ENCODE measurements at places on chromosomes 2 and 18.

GRCh38 chr18:8949206-8949605, 153.3 kb upstream of the NDUFV2 start:
- no peak for DNase-seq

DNA sequence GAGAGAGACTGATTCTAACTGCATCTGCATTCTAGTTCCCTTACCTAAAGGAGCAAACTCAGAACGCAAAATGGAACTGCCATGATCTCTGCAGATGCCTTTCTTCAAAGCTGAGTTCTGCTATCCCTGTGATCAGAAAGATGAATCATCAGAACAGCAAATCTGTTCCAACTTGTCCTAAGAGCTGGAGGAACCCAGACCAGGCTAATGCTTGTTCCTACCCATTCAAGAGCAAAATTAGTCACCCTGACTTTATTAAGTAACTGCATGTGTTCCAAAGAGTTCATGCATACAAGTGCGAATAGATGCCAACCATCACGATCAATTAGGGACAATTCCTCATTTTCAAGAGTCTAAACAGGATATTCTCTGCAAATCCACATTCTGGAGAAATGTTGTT, 46.5 kb downstream of the MBP start:
- DNase-seq = peak; percentile 79

DNA sequence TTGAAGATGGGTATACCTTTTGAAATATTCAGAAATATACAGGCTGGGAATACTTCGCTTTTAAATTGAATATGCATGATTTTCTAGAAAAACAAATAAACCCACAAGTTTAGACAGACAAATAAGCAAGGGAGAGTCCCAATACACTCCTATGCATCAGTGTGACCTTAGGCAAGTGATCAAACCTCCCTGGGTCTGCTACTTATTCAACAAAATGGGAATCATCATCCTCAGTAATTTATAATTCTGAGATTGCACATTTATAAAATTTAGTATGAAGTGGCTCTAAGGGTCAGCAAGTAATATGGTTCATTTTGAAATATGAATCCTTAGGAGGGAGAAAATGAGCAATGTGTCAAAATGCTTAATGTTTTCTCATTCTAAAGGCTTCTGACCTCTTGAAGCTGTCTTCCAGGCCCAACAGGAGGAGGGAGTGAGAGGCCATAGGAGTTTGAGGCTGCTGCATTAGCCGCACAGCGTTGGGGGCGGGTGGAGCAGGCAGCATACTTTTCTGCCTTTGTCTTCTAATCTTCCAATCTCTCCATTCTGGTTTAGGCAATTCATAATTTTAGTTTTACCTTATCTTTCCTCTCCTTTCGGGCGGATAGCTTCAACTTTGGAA, 155.1 kb downstream of the TRIB2 start:
- no peak for DNase-seq

DNA sequence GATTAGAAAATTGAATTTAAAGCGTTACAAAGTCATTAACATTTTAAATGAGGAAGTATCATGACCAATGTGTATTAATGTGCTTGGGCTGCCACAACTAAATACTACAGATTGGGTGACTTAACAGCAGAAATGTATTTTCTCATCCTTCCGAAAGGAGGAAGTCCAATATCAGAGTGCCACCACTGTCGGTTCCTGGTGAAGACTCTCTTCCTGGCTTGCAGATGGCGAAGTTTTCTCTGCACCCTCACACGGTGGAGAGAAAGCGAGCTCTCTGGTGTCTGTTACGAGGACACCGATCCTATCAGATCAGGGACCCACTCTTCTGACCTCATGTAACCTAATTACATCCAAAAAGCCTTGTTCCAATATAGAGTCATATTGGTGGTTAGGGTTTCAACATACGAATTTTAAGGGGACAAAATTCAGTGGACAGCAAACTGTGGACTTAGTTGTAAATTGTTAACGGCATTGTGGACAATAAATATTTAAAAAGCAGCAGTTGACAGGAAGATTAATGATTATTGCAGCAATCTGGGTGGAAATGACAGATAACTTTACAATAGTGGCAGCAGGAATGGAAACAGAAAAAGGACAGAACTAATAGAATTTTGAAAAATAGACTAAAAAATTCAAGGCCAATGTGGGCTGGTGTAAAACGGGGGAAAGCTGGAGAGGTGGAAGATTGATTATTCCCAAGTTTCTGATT, 35.1 kb upstream of the CYRIA start:
- no peak for DNase-seq

GRCh38 chr18:68703326-68703725, 11.6 kb downstream of the TMX3 start:
- DNase-seq = peak; percentile 16

DNA sequence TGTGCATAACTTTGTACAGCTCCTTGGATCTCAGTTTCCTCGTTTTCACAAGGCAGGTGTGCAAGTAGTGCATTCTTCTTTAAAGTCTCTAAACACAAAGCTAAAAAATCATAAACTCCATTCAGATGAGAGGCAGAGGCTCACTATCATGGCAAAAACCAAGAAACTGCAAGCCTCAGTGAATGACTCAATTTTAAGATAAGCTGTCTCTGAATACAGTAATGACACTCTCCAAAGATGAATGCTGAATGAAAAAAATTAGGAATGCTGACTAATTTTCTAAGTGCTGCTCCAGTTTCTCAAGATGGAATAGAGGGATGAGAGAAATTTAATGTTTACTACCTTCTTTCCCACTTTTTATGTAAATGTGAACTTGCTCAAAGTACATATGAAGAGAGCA, 17.2 kb downstream of the B4GALT6 start:
- DNase-seq = peak; percentile 76

- DNase-seq = peak; percentile 99
Measured at GRCh38 chr2:96531872-96532505, 4.6 kb upstream of the ARID5A start.

- peak; percentile 46 for DNase-seq
Measured at GRCh38 chr2:239361311-239361642, 39.5 kb downstream of the HDAC4 start.

DNA sequence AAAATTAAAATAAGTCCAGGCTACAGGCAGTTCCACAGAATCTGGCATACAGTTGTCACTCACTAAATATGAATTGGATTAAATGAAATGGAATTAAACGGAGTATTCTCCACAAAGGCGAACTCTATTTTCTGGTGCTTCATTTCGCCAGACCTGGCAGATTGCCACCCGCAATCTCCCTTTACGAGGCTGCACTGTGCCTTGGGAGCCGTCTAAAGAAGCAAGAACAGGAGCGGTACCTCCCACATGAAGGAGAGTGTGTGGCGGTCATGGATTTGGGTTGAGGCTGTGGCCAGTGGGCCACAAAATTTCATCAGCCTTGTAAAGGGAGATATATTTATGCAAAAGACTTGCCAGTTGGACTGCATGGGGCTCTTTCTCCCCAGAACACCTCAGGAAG, 151.0 kb downstream of the OSR1 start:
- no peak for DNase-seq

DNA sequence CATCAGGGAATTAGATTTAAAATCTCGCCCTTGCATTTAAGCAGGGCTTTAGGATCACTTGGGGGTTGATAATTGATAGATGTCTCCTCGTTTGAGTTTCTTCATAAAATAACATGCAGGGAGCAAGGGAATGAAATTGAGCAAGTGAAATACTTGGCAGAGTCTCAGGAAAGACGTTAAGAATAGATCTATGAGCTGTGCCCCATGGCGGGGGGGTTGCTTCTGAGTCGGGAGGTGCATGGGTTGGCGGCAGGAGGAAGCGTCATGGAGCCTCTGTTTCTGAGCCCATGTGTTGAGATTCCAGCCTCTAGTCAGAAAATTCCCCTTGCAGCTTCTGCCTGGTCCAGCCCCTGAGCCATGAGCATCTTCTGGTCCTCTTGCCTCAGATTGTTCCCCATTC, 82.0 kb downstream of the APOB start:
- peak; percentile 22 for DNase-seq

DNA sequence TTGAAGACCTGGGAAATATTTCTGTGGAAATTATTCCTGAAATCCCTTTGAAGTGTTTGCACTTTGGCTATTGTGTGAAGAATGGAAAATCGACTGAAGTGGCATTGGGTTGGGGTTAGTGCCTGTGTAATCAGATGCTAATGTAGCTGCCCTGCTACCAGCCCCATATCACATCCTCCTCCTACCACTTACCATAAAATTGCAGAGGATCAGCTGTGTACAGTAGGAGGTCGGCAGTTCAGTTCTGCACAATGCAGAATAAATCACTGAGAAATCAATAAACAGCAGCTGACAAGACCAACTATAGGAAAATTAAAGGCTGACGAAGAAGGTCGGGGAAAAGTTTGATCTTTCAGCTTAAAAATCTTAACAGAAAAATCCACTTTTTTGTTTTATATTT, 440.9 kb downstream of the PTPRM start:
- no peak for DNase-seq

- no peak for DNase-seq
Measured at GRCh38 chr2:236795169-236795860, 225.7 kb downstream of the ACKR3 start.

GRCh38 chr2:99600981-99601651, 111.3 kb upstream of the REV1 start:
- DNase-seq = peak; percentile 5

- no peak for DNase-seq
Measured at GRCh38 chr18:44740000-44740399, 59.3 kb downstream of the SETBP1 start.

GRCh38 chr18:41767960-41768359, 187.1 kb upstream of the PIK3C3 start:
- DNase-seq = peak; percentile 68

- DNase-seq = no peak
Measured at GRCh38 chr2:55054106-55054875, 4.0 kb upstream of the RTN4 start.

- no peak for DNase-seq
Measured at GRCh38 chr2:8525236-8525581, 156.6 kb upstream of the ID2 start.

- DNase-seq = peak; percentile 80
Measured at GRCh38 chr2:182642328-182642727, 73.7 kb upstream of the DNAJC10 start.

GRCh38 chr18:61833978-61834377, 58.8 kb downstream of the RNF152 start:
- no peak for DNase-seq

GRCh38 chr2:62382757-62383156, 123.2 kb downstream of the TMEM17 start:
- DNase-seq = peak; percentile 78

DNA sequence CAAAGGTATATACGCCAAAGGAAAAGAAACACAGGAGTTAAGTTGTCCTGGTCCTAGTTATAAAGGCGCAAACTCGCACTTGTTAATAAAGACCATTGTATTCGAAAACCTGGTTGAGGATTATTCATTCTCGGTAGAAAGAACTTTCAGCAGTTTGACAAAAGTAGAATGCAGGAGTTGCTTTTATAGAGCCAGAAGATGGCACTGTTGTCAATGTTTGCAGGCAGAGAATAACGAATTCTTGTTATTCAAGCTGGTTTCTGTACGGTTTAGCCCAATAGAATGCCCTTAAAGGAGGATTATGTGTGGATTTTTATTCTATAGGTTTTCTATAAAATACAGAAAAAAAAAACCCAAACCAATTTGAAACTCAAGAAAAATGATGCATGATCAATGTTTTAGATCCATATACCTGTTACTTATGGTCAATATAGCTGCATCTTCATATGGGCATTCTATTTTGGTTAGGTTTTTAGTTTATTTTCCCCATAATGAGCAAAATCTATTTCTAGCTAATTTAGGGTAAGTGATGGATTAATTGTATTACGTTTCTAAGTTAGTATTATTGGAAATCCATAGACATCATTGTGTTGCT, 510.3 kb downstream of the PLCL1 start:
- DNase-seq = peak; percentile 54

- DNase-seq = no peak
Measured at GRCh38 chr2:10208736-10209135, 86.2 kb downstream of the RRM2 start.

GRCh38 chr18:23077493-23078256, 57.6 kb upstream of the CABLES1 start:
- DNase-seq = no peak

GRCh38 chr2:113854970-113855740, 34.7 kb upstream of the ACTR3 start:
- no peak for DNase-seq

- no peak for DNase-seq
Measured at GRCh38 chr2:100143286-100143685, 896 bp upstream of the AFF3 start.

DNA sequence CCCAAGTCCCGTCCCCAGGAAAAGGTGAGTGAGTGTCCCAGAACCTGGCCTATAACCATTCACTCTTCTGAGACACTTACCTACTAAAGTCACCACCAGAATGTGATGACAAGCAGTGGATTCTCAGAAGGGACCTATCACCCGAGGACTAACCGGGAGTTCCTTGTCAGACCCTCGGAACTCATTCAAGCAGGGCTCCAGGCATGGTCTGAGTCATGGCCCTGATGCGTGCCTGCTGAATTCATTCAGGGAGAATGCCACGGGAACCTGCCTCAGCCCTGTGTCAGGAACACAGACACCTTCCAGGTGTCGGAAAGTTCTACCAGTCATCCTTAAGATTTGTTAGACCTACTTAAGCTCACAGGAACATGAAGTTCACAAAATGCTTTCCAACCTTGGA, 29.8 kb downstream of the ALPK2 start:
- DNase-seq = peak; percentile 62

GRCh38 chr2:205822579-205822978, 140.3 kb downstream of the NRP2 start:
- DNase-seq = peak; percentile 97

GRCh38 chr2:69271831-69272257, 115.2 kb downstream of the GFPT1 start:
- DNase-seq = peak; percentile 99

DNA sequence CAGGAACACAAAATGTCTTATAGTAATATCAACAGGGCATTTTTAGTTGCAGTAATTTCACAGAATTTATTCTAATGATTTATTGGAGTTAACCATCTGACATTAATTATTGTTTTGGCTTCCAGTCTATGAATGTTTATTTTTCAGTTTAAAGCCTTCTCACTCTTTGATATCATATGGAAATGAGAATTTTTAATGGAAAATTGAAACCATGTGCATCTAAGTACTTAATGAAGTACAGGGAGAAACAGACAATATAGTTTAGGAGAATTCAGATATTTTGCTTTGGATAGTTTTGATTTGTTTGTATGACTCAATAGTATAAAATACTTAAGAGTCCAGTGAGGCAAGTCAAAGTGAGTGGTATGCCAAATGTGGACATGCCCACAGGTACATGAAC, 126.1 kb downstream of the OLA1 start:
- DNase-seq = no peak

- no peak for DNase-seq
Measured at GRCh38 chr2:75168186-75168585, 31.1 kb downstream of the TACR1 start.

Data from amniotic epithelial cell (primary cell).